ENCODE measurements at places on chromosomes 2 and 18. TPM values are rescaled to one million over a fixed set of nuclear protein-coding genes. Genes with fewer than 3 reads are reported as not detected.

GRCh38 chr2:66324909-66325528, 109.9 kb upstream of the MEIS1 start:
- DNase-seq = no peak

DNA sequence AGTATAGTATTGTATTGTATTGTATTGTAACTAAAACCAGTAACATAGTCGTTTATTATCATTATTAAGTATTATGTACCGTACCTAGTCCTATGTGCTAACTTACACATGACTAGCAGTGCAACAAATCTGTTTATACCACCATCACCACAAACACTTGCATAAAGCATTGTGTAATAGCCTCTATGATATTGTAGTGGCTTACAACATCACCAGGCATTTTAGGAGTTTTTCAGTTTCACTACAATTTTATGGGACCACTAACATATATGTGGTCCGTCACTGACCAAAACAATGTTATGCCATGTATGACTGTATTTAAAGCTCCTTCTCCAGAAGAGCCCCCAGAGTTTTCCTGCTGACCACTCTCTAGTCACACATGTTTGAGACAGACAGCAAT, 306.2 kb downstream of the SETBP1 start:
- no peak for DNase-seq

- no peak for DNase-seq
These were observed 519.8 kb upstream of the MYT1L start for GRCh38 chr2:2850859-2851258.

- no peak for DNase-seq
These were observed 160.2 kb downstream of the DPP4 start for GRCh38 chr2:161913865-161914264.

DNA sequence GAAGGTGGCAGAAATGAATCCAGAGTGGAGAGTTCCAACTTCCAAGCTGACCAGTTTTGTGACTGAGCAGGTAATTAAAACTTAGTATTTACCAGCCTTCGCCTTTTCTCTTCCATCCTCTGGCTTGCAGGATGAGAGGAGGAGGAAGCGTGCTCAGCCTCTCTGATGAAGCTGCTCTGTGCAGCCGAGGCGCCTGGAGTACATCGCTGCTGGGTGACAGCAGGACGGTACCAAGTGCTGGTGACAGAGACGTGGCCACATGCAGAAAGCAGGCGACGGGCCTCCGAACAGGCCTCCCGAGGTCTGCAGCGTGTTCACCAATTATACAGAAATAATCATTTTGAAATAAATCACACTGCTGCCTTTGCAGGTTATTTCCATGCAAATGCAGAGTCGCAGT, 95.0 kb downstream of the MBP start:
- DNase-seq = no peak

The SCG2 gene
- 0.19 TPM for total RNA-seq

The PRKAG3 gene
- total RNA-seq = not detected

The TLX2 gene
- total RNA-seq = not detected
